ENCODE measurements at places on chromosomes 6 and 20.

- DNase-seq, result no peak
Measured at GRCh38 chr6:144343701-144344428, 58.7 kb downstream of the UTRN start.

DNA sequence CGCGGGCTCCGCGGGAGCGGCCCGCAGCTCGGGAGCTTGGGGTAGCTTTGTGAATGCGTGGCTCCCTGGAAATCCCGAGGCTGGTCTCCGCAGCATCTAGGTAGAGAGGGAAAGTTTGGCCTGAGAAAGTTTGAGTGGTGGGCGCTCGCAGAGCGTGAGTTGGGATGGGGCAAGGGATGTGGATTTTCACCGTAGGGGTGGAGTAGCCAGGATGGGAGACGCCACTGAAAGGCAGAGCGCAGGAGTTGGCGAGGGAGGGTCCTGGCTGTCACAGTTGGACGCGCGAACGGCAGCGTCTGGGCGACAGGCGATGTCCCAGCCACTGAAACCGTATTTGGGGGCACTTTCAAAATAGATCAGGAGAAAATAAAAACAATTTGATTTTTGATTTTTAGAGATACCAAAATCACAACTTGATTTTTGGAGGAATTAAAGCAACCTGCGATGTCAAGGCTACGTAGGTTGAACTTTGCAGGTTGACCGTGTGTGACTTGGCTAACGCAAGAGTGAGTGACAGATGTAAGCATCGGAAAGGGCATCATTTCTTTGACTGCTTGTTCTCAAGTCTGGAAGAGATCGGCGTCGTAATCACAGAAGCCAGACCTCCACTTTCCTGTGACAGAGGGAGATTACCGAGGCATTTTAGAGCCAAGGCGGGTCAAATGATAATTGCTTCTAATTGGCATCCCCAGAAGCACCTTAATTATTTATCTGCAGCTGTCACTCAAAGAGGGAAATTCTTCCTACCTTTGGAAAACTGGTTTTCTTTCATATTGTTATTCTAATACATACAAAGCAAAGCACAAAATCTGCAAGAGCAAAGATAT is 646 bp downstream of the HEY2 start:
- DNase-seq, result peak; percentile 59

DNA sequence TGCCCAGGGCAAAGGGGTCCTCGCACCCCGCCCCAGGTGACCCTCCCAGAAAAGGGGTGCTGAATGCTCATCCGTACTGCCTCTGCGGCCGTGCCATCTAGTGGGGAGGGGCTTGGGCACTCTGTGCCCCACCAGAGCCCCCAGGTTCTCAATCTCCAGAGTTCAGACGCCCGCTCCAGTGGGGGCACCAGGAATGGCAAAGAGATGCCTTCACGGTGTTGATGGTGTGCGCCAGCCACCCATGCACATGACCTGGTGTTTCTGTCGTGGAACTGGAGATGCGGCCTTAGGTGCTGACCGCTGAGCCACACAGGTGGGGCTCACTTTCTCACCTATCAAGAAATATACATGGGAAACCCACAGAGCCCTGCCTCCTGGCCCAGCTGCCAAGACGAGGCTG is 30.8 kb downstream of the GNAS-AS1 start:
- no peak for DNase-seq

DNA sequence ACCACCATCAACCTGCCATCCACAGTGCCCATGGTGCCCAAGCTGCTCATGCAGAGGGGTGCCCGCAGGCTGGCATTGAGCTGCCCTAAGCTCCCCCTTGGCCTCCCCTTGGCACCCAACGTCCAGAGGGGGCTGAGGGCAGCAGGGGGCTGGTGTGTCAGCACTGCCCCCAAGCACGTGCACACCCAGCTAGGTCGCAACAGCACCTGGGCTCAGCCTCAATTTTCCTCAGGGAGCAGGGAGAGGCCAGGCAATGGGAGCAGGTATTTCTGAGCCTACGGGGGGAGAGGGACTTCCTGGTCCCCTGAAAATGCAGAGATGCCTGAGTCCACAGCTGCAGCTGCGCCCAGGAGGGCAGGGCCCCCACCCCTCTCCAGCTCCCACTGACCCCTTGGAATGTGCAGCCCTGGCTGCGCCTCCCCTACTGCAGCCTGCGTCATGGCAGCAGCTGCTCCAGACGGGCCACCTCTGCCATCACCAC is 204.2 kb downstream of the ANKRD60 start:
- DNase-seq, result no peak

GRCh38 chr6:82196161-82196560 is 51.4 kb downstream of the IBTK start:
- DNase-seq, result no peak

DNA sequence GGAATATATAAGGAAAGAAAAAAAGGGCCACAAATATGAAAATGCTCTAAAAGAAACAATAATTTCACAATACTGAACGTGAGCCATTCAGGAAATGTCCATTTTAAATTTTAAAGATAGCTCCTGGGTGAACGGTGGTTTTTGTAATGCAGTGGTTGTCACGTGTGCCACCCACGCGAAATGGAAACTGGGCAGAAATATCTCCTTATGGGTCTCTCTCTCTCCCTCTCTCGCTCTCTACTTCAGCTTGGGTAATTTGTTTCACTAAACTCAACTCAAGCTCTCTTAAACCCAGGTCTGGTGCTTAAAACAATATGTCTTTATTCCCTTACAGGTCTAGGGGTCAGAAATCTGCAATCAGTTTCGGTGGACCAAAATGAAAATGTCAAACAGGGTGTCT is 150.8 kb downstream of the OR2B2 start:
- DNase-seq, result no peak

DNA sequence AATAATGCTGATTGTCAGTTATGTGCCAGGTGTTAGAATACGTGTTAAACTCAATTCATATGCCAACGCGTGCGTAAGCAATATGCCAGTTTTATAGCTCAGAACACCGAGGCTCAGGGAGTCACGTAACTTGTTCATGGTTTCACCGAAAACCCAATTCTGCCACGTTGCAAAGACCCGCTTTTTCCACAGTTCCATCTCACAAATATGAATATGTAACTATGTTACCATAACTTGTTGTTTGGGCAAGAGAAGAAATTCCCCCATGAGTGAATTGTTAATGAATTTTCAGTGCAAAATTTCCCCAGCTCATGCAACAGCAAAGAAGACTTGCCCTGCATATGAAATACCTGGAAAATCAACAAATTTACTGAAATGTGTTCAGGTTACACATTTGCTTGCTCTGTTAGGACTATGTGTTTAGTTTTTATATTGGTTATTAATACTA is 30.1 kb downstream of the SF3B5 start:
- no peak for DNase-seq

DNA sequence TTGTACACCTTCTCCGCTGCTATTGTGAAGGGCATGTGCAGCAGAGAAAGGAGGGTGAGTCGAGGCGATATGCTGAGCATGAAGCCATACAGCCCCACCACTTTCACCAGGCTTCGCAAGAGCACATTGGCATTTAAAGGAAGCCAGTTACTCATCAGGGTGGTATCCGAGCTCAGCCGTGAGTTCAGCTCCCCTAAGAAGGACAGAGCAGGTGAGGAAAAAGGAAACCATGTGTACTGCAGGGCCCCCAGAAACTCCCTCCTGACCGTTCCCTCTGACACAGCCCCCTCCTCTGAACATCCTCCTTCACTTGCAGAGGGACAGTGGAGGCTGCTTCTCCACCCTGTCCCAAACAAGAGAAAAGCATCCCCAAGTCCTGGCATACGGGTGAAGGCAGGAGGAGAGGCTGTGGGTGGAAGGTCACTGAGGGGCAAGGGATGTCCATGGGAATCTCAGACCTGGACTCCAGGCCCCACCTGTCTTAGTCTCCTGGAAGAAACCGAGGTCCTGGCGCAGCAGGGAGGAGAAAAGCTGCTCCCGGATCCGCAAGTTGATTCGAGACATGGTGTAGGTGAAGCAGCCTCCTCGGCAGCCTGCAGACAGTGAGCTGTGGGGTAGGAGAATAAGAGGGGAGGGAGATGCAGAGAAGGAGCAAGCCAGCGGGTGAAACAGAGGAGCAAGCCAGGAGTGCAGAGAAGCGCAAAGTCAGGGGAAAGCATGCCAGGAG is 3.2 kb downstream of the TAP2 start:
- DNase-seq, result no peak

DNA sequence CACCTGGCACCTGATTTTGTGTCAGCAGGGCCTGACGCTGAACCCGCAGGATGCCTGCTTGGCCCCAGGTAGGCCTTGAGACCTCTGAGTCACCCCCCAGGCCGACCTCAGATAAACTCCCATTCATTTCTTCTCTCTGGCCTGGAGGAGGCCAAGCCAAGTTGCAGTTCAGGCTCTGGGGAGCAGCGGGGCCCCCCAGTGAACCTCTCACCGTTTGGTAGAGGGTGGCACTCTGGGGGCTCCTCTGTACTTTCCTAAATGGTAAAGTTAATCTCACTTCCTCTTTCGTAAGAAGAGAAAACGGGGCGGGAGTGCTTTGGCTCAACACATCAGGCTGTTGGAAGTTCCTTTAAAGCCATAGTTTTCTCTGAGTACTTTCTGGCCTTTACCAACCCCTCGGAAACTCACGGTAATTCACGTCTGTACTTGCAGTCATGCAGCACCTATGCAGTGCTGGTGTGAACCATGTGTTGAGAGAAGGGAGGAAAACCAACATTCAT is 2.8 kb downstream of the SIRPA start:
- DNase-seq, result no peak

- DNase-seq, result no peak
Measured at GRCh38 chr20:4999788-5000187, 1.5 kb downstream of the SLC23A2 start.

DNA sequence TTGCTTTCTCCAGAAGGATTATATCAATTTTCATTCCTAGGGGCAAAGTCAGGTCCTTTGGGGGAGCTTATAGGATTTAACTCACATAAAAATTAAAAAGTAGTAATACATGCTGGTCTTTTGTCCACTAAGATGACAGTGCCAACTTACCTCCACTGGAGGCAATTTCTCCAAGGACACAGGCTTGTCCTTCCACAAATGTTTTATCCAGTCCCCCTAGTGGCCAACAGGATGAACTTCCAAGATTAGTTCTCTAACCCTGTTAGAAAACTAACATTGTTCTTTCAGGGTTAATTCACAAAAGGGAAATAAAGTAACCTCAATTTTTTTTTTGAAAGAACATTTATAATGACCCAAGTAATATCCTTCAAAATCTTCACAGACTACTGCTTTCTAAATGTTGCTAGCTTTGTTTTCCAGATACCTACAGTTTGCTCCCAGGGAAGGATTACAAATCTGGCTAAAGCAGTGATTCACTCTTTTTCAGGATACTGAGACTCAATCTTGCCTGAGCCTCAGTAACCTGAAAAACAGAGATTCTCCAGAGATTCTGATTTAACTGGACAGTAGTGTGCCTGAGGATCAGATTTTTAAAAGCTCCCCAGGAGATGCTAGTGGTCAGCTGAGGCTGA is 31.7 kb upstream of the UBR2 start:
- DNase-seq, result no peak

DNA sequence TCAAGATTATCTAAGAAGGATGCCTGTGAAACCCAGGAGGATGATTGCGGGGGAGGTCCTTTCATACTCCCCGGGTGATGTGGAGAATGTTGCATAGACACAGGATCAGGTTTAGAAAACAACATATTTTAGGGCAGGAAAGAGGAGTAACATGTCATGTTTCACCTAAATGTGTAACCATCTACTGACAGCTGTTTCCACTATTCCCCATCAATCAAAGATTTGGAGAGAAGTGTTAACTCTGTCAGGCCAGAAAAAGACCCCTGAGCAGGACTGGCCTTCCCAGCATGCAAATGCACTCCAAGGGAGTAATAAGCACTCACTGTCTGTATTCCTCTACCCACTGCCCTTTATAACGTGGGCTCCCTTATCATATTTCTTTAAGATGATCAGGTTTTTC is 148.0 kb upstream of the KCNK16 start:
- no peak for DNase-seq

DNA sequence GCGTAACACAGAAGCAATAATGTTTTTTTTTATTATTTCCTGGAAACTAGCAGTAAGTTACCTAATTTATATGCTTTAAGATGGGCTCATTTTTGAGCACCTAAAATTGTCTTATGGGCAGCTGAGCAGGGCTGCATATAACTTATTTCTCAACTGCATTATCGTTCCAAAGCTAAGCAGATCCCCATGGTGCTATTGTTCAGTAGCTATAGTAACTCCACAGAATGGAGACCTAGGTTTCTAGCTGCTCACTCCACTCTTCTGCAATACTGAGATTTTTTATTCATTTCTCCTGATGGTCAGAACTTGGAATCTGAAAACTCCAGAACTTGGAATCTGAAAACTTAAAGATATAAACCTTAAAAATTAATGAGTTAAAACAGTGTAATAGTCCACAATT is 18.7 kb downstream of the CRISP1 start:
- DNase-seq, result no peak

- DNase-seq, result no peak
Measured at GRCh38 chr6:18613319-18613925, 226.3 kb downstream of the RNF144B start.

DNA sequence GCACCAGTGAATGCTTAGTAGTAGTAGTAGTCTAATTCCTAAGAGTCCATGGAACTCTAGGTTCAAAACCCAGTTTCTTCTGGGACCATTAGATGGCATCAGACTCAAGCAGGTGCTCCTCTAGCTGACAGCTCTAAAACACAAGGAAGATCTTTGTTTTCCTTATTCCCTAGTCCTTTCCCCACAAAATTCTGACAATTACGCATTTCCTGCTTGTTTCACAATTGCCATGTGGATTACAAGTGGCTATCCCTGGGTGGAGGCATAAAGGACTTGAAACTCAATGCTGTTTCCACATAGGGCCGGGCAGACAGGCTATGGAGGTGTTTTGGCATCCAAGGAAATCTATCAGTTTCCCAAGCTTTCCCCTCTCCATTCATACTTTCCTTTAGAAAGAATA is 9.2 kb upstream of the HLA-DOB start:
- no peak for DNase-seq

- no peak for DNase-seq
Measured at GRCh38 chr20:63698739-63699465, 2.5 kb downstream of the TNFRSF6B start.

DNA sequence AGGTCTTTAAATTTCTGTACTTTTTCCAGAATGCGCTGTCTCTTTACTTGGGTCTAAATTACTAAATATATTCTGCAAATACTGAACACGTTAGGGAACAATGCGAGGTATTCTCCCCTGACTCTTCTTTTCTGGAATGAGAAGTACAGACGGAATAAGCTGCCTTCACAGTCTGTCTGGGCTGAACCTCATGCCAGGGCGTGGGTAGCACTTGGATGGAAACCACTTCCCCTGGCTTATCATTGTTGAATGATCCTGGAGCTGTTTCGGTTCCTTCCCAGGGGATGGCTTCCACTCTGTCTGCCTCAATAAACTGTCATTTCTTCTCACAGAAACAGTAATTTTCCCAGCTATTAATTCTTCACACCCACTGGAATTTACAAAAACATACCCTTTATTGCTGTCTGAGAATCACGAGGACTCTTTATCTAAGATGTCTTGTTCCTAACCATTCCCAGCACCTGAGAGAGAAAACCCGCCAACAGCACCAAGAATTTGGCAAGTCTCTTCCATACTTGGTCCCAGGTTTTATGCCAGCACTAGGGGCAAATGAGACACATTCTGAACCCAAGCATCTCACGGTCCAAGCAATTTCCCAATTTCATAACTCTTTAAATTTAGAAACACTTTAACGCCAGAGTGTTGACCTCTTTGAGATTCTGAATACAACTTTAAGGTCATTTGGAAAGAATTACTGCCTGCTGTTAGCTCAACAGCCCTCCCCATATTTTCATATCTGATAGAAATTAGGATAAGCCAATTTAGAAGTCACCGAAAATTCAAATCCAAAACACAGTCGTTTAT is 43.2 kb upstream of the ADGRF5 start:
- no peak for DNase-seq

- DNase-seq, result no peak
Measured at GRCh38 chr6:166615059-166615770, 11.8 kb downstream of the RPS6KA2 start.

Measured in amygdala (tissue), 56 donors.